ENCODE measurements at places on chromosomes 4 and X. TPM values are rescaled to one million over a fixed set of nuclear protein-coding genes. Genes with fewer than 3 reads are reported as not detected.

DNA sequence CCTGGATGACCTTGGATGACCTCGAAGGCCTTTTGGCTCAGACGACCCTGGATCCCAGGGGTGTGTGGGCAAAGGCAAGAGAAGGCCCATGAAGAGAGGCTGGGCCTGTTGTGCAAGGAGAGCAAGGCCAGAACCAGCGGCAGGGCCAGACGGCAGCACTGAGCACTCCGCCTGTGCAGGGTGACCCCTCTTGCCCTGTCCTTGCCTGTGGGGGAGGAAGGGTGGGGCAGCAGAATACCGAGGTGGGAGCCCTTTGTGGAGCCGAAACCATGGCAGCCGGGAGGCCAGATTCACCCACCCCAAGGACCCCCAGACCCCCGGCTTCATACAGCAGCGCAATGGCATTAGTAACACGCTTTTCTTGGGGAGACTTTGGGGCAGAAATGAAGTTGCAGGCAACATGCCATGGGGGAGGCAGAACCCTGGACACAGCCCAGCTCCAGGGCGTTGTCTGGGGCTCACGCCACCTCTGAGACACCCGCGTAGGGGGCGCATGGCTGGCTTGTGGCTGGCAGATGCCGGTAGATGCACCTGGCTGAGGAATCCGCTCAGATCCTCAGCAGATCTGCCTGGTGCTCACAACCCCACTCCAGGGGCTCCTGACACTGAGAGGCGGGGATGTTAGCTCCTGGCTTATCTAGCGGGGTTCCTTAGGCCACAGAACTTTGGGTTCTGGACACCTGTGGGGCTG is 114.5 kb downstream of the FAM53A start:
- DNase-seq = no peak

DNA sequence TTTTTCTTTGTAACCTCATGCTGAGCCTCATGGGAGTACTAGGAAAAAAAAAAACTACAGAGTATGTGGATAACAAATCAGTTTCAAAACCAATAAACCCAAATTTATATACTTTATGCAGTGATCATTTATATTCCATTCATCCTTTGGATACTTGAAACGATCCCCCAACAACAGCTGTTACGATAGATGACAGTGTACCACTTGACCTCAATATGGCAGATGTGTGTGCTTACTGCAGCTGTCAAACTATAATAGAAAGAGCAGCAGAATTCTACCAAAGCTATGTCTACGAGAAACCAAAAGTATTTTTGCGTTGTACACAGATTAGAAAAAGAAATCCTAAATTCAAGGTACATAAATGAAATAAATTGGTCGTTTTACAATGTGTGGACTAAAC is 337.8 kb downstream of the PDGFC start:
- DNase-seq = no peak

- DNase-seq = no peak
Measured at GRCh38 chrX:148380650-148381561, 119.5 kb upstream of the AFF2 start.

GRCh38 chrX:21770631-21771321 is 12.9 kb upstream of the SMPX start:
- no peak for DNase-seq

- peak; percentile 3 for DNase-seq
Measured at GRCh38 chr4:183017962-183018361, 81.1 kb upstream of the WWC2 start.

Gene TSPAN6
- 58.1 TPM for total RNA-seq

Gene SLC39A8
- total RNA-seq = 39.9 TPM

Gene GLUD2
- 0.26 TPM for total RNA-seq
